Naive thymus-derived CD8-positive, alpha-beta T cell (primary cell): ENCODE measurements at places on chromosomes 3 and 15.

DNA sequence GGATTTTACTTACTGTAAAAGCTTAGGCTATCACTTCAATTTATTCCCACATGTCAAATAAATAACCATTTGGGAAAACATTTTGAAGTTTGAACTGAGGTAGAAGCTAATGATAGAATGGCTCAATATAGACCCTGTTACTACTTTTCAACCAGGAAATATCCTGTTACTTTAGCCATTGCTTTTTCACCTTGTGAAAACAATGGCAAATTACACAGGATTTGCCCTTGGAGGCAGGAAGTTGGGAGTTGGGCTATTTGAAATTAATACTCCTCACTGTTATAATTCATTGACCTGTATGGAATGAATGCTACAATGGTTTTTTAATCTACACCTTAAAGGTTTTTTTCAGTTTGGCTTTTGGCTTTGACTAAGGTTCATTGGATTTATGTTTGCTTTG is 98.1 kb upstream of the UBE2E2 start:
- no peak overlapping the region for H3K4me3 ChIP-seq
- DNase-seq: no peak
- H3K36me3 ChIP-seq: no peaks in the 10 kb centered on the region
- H3K27me3 ChIP-seq: no peaks in the 10 kb centered on the region
- no peak overlapping the region for H3K27ac ChIP-seq
- no peaks in the 10 kb centered on the region for H3K4me1 ChIP-seq

GRCh38 chr3:69695933-69696332 is 43.3 kb upstream of the MITF start:
- H3K27ac ChIP-seq: no peak overlapping the region
- DNase-seq: no peak
- H3K36me3 ChIP-seq: peaks cover 4% of the 10 kb centered on the region
- peaks cover 12% of the 10 kb centered on the region for H3K27me3 ChIP-seq

- no peak for DNase-seq
- peak overlapping the region; percentile 93 for H3K27ac ChIP-seq
- no peaks in the 10 kb centered on the region for H3K27me3 ChIP-seq
These were observed 25.4 kb upstream of the MBNL1 start for GRCh38 chr3:152243301-152243711.

GRCh38 chr3:192831111-192831644 is 86.5 kb downstream of the MB21D2 start:
- no peak overlapping the region for H3K27ac ChIP-seq
- peaks cover 6% of the 10 kb centered on the region for H3K4me1 ChIP-seq
- H3K36me3 ChIP-seq: no peaks in the 10 kb centered on the region
- no peak overlapping the region for H3K4me3 ChIP-seq

- H3K27ac ChIP-seq: no peak overlapping the region
- peaks cover 13% of the 10 kb centered on the region for H3K27me3 ChIP-seq
- H3K4me1 ChIP-seq: no peaks in the 10 kb centered on the region
- no peak overlapping the region for H3K4me3 ChIP-seq
- DNase-seq: no peak
- H3K36me3 ChIP-seq: no peaks in the 10 kb centered on the region
These were observed 234.3 kb upstream of the CCDC54 start for GRCh38 chr3:107142786-107143575.

- no peaks in the 10 kb centered on the region for H3K27me3 ChIP-seq
- peaks cover 48% of the 10 kb centered on the region for H3K36me3 ChIP-seq
- no peak overlapping the region for H3K27ac ChIP-seq
These were observed 105.3 kb downstream of the MAP4 start for GRCh38 chr3:47910777-47911440.

- peak overlapping the region; percentile 4 for H3K27ac ChIP-seq
- DNase-seq: no peak
- H3K4me3 ChIP-seq: peak overlapping the region; percentile 96
- no peaks in the 10 kb centered on the region for H3K27me3 ChIP-seq
- peaks cover 56% of the 10 kb centered on the region for H3K4me1 ChIP-seq
These were observed 1.2 kb downstream of the PARL start for GRCh38 chr3:183883291-183884096.

DNA sequence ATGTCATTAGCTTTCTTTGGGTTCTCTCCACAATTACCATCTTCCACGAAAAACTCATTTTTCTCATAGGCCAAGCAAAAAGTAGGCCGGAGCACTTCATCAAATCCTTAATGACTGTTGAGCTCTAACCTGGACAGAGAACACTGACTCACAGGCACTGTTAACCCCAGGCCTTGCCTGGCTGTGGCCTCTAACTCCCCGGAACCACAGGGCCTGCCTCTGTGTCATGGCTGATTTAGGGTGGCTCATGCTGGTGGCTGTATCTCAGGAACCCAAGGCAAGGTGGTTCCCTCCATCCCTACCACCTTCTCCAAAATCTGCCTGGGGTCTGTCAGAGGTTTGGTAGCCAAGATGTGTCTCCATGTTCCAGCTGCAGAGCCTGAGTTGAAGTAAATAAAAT is 3.6 kb downstream of the CRTAP start:
- H3K27me3 ChIP-seq: no peaks in the 10 kb centered on the region
- no peak for DNase-seq
- peaks cover 27% of the 10 kb centered on the region for H3K36me3 ChIP-seq
- H3K4me1 ChIP-seq: peaks cover 41% of the 10 kb centered on the region
- peak overlapping the region; percentile 55 for H3K27ac ChIP-seq

DNA sequence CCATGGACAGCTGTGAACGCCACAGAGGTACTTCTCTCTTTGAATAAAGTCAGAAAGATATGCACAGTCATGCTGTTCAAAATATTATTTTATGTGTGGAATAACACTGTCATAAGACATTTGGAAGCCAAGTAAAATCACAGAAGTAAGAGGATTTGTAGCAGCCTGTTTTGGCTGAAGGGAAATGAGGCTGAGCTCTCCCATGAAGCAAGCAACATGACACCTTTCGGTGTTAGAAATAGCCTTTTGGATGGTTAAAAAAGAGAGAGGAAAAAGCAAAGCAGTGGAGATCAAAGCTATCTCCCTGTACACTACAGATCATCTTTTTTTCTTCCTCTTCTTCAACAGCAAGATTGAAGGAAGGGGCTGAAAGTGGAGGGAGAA is 755.3 kb downstream of the ROBO1 start:
- H3K4me3 ChIP-seq: no peak overlapping the region
- no peak overlapping the region for H3K27ac ChIP-seq
- H3K36me3 ChIP-seq: no peaks in the 10 kb centered on the region
- DNase-seq: no peak

DNA sequence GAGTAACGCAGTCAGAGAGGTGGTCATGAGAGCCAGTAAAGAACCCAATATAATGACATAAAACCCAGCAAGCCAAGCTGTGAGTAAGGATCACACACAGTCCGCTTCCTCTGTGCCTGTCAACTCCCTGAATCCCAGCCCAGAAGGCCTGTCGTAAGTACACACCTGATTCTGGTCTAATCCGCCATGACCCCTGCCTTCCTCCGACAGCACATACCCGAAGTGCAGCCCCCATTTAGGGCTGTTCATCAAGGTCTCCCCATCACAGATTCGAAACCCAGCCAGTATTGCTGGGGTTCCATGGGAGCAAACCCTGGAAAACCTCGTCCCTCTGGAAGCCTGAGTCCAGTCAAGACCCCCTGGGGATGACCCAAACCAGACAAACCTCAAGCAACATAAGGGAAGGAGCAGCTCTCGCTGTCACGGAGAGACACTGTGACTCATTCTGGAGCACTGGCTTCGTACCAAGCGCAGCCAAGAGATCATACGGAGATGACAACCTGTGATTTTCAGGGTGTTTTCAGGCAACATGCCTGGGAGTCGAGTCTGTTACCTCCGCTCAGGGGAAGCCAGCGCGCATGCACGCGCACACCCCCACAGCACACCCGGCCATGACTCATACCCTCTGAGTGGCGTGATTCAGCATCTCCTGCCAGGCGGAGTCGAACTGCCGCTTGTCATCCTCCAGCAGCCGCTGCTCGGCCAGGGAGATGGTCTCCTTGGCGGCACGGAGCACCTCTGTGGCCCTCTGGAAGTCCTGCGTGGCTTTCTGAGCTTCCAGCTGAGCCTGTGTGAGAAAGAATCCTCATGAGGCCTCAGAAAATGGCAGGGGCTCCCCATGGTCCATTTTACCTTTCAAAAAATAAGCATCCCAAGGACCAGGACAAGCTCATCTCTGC is 63.0 kb downstream of the SH3BP5 start:
- no peaks in the 10 kb centered on the region for H3K36me3 ChIP-seq
- peak; percentile 57 for DNase-seq
- H3K27ac ChIP-seq: peak overlapping the region; percentile 79
- H3K4me1 ChIP-seq: peaks cover 86% of the 10 kb centered on the region
- H3K4me3 ChIP-seq: no peak overlapping the region

DNA sequence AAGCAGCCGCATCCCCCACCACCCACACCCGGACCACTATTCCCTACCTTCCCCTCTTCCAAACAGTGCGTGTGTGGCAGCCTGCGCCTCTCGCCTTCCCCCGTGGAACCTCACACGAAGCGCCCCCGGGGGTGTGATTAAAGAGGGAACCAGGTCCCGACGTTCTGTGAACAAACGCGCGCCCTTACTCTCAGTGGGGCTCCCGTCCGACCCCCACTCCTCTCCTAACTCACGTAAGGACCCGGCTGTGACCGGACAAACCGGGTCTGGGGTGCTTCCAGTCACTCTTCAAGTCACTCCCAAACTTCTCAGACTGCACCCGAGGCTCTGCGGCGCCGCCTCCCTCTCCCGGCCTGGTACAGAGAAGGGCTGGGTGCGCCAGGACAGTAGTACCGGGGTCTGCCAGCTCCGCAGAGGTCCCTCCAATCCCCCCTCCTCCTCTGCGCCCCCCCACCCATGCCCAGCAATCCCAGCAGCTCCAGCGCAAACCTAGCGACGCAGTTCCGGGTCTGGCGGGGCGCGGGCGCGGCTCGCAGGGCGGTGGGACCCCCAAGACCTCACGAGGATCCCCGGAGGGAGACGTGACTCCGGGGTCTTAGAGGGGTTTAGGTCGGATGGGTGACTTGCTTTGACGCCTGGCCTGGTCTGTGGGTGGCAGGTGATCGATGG is 574 bp downstream of the DUOXA1 start:
- no peaks in the 10 kb centered on the region for H3K36me3 ChIP-seq
- no peaks in the 10 kb centered on the region for H3K4me1 ChIP-seq
- H3K27me3 ChIP-seq: peaks cover 72% of the 10 kb centered on the region
- peak overlapping the region; percentile 57 for H3K4me3 ChIP-seq
- no peak overlapping the region for H3K27ac ChIP-seq
- DNase-seq: no peak

- no peak for DNase-seq
- H3K27ac ChIP-seq: no peak overlapping the region
- H3K36me3 ChIP-seq: peaks cover 6% of the 10 kb centered on the region
- no peaks in the 10 kb centered on the region for H3K27me3 ChIP-seq
- no peak overlapping the region for H3K4me3 ChIP-seq
These were observed 107.1 kb downstream of the ATG7 start for GRCh38 chr3:11379238-11379823.

DNA sequence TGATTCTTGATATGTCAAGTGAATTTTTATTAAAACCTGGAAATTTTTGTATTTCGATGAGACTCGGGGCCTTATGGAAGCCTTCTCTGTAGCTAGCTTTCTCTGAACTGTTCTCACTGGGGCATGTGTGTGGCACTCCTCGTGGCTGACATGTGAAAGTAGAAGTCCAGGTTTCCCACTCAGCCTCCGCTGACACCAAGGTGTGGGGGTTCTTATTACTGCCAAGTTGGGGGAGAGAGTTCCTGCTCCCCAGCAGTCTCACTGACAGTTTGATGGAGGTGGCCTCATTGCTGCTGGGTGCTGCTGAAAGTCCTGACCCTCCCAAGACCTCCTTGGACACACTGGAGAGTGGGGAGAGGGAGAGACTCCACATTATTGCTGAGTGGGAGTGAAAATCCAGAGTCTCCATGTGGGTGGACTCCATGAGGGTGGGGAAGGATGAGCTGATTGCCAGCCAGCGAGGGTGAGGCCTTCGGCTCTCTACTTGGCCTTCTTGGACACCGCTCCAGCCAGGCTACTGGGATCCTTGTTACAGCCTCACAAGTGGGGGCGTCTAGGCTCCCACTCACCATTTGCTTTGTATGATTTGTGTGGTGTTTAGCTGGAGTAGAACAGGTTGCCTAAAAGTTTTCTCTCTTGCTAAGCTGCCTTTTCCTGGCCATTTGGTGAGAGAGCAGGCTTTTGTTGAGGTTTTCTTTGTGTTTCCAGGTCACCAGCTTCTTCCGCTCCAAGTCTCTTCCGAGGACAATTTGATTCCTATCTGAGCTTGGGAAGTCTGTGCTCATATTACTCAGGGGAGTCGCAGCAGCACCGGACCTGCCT is 64.1 kb downstream of the LSM3 start:
- H3K4me3 ChIP-seq: no peak overlapping the region
- H3K4me1 ChIP-seq: no peaks in the 10 kb centered on the region
- no peak overlapping the region for H3K27ac ChIP-seq
